CD4-positive, alpha-beta T cell treated with Interleukin-17A for 4 hours (primary cell): ENCODE measurements at places on chromosomes 7 and 10.

DNA sequence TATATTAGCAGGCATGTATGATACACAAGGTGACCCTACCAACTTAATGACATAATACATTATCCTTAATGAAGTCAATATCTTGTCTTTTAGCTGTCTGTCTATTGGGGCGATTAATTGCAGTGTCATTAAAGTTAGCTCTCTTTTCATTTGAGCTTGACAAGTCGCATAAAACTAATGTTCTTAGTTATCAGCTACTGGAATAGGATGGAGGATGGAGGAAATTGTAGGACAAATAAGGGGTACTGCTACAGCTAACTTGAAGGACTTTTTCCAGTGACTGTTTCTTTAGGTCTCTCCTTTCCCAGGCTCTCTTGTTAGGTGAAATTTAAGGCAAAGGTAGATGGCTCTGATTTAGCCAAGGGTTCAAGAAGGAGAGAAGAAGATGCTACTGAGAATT lies 506.4 kb downstream of the LRMDA start:
- DNase-seq: no peak

DNA sequence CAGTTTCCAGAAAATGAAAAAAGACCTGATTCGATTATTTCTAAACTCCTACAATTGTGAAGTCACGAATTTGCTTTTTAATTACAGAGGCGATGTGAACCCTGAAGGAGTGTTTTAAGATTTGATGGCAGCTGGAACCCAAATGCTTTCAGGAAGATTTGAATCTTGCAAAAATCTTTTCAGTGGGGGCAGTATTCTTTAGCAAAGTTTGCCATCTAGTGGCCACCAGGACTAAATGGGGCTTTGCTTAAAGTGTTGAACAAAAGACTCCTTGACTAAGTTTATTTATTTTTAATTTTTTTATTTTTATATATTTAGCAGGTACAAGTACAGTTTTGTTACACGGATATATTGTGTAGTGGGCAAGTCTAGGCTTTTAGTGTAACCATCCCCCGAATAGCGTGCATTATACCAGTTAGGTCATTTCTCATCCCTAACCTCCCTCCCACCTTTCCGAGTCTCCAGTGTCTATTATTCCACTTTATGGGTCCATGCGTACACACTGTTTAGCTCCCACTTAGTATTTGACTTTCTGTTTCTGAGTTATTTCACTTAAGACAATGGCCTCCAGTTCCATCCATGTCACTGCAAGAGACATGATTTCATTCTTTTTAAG lies 98.8 kb downstream of the CACNB2 start:
- no peak for DNase-seq

DNA sequence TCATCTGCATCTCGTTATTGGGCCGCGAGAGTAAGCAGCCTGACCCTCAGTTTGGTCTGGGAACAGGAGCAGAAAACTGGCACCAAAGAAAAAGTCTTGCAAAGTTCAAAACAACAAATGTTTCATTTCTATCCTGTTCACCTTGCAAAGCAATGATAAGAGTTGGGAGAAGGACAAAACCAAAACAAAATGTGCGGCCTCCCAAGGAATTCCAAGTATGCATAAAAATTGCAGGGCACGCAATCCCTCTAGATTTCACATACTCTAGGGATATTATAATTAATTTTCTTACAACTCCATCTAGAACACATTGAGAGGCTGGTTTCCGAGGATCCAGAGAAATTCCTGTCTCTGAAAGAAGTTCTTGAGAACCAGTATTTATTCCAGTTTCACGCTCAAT lies 20.1 kb downstream of the CHUK start:
- no peak for DNase-seq

- no peak for DNase-seq
These were observed 15.2 kb upstream of the C10orf67 start for GRCh38 chr10:23359692-23360380.
